ENCODE measurements at places on chromosomes 3 and 15. TPM values are rescaled to one million over a fixed set of nuclear protein-coding genes. Genes with fewer than 3 reads are reported as not detected.

The SLITRK3 gene
- not detected for total RNA-seq

DNA sequence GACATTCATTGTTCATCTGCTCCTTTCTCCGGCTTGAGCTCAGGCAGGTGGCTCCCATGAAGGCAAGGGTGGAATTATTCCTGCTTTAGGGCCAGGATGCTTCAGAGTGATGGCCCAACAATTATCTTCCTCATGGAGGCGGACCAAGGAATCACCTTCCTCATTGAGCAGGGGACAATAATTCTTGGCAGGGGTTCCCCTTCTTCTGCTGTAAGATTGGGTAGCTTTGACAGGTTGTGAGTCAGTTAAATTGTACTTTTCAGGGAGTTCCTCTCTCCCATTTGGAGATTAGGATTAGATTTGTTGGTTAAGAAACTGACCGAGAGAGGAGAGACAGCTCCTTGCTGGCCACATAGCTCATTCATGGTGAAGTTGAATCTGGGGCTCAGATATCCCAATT lies 31.4 kb upstream of the CD47 start:
- DNase-seq: no peak

DNA sequence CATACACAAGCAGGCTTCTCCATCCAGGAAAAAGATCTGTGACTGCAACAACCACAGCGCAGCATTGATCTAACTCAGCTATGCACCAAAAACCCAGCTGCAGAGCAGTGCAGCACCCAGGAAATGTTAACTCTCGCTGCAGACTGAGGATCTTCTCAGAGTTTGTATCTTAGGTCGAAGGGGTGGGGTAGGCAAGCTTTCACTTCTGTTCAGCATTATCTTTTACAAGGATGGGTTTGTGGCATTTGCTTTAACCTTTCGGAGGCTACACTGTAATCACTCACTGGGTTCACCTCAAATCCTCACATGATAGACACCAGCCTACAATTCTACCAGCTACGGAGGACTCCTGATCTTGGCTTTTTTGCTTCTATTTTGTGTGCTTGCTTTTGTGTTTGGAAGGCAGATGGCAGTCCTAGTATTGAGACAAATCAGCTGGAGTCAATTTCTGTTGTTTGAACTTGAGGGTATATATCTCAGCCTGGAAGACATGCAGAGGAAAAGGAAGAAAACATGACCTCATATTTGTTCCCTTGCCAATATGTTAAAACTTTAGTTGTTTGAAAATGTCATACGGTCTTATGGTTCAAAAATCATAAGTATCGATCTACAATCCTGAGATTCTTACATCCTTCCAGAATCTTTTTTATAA lies 25.2 kb downstream of the LRRK1 start:
- DNase-seq: no peak

GRCh38 chr15:89673165-89673512 lies 6.0 kb downstream of the PLIN1 start:
- DNase-seq: peak; percentile 81

The HDC gene
- total RNA-seq: not detected

DNA sequence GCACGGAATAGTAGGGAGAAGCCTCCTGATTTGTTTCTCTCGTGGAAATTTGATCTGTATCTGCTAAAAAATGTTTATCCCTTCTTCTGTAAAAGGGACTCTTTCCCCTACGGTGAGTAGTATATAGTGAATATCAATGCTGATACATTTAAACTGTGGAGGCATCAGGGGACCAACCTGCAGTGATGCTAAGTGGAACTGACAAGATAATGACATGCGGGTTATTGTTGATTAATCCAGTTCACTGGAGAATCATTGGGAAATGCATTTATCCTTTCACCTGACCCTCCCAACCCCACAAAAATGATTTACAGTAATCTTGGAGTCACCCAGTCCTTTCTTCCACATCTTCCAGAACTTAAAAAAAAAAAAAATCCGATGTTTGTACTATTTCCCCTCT lies 264.8 kb downstream of the PTPRG start:
- no peak for DNase-seq

DNA sequence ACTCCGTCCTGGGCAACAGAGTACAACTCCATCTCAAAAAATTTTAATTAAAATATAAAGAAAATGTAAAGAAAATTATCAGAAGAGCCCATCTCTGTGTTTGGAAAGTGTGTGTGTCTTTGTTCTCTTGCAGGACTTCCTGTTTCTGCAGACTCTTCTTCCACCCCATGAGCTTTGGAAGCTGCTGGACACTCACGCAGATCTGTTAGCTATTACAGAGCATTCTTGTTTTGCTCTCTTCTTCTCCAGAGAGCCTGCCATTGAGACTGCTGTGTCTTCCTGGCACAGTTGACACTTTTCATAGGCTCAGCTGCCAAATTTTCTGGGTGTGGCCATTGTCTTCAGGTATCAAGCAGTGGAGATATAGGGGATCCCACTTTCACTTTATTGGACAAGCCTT lies 6.0 kb upstream of the CCR8 start:
- DNase-seq: no peak

GRCh38 chr3:196970547-196971093 lies 2.0 kb upstream of the PIGZ start:
- DNase-seq: no peak

GRCh38 chr3:128351546-128351945 lies 115.1 kb downstream of the DNAJB8 start:
- DNase-seq: no peak

- DNase-seq: no peak
Measured at GRCh38 chr3:128567705-128568356, 74.8 kb upstream of the GATA2 start.

DNA sequence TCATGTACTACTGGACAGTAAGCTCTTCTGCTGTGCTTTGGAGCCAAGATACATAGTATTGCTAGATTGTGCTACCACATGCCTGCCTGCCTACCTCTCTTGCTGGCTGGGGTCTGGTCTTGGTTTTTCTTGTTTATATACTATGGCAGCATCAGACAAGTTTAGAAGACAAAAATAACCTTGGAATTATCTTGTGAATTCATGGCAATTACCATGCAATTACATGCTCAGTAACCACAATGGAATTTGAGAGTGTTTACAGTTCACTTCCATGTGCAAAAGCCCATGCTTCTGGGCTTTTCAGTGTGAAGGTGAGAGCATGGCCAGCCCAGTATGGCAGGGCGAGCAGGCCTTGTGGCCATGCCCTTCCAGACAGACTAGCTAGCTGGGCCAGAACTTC lies 48.0 kb upstream of the C15orf61 start:
- no peak for DNase-seq

- no peak for DNase-seq
Measured at GRCh38 chr3:30302027-30302426, 304.4 kb upstream of the TGFBR2 start.

The GOLGA6L26 gene
- not detected for total RNA-seq

- no peak for DNase-seq
Measured at GRCh38 chr15:90840954-90841353, 27.4 kb upstream of the FURIN start.

DNA sequence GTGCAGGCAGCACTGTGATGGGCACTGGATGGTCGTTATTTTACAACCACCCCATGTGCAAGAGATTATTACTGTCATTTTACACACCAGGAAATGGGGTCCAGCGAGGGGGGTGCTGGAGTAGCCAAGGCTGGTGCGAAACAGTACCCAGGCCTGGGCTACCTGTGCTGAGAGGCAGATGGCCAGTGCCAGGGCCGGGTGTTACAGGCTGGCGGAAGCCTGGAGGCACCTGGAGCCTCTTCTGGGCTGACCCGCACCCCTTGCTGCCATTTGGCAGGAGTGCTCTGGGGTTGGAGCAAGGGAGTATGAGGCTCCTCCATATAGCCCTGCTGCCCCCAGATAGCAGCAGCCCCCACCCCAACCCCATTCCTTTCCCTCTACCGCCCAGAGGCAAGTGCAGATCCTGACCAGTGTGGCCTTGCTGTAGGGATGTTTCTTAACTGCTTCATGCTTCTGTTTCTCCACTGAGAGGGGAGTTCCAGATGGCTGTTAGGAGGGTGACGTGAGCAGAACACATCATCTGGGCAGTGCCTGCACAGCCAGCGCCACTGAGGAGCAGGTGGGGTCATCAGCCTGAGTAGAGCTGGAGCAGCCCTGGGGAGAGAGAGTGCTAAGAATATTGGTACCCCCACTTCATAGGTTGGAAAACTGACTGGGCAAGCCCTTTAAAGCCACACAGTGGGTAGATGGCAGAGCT lies 15.3 kb downstream of the SNX33 start:
- DNase-seq: no peak

The RASL12 gene
- total RNA-seq: 0.69 TPM

DNA sequence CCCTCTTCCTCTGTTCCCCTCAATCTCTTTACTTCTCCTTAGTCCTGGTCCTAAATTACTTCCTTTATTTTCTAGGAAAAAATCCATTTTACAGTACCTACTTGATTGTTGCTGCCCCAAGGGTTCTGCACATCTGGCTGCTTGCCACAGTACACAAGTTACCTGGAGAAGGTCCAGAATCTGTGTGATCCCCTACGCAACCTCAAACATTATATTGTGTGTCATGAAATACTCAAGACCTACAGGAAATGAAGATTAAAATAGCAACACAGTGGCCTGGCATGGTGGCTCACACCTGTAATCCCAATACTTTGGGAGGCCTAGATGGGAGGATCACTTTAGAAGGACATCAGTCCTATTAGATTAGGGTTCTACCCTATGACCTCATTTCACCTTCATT lies 48.7 kb downstream of the PRKAR2A start:
- DNase-seq: no peak

DNA sequence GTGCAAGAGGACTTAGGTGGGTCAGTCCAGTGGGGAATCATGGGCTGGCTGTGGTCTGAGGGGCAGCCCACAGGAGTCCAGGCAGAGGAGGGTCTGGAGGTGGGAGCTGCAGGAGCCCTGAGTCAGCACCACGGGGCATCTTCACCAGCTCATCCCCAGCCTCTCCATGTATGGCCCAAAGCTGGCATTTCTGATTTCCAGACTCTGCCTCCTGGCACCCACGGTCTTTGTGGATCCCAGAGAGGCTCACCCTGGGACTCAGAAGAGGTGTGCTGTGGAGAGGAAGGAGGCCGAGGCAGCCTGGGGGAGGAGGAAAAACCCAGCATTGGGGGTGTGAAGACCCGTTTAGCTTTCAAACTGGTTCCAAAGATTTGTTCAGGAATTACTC lies 64.5 kb upstream of the KLF13 start:
- DNase-seq: no peak

DNA sequence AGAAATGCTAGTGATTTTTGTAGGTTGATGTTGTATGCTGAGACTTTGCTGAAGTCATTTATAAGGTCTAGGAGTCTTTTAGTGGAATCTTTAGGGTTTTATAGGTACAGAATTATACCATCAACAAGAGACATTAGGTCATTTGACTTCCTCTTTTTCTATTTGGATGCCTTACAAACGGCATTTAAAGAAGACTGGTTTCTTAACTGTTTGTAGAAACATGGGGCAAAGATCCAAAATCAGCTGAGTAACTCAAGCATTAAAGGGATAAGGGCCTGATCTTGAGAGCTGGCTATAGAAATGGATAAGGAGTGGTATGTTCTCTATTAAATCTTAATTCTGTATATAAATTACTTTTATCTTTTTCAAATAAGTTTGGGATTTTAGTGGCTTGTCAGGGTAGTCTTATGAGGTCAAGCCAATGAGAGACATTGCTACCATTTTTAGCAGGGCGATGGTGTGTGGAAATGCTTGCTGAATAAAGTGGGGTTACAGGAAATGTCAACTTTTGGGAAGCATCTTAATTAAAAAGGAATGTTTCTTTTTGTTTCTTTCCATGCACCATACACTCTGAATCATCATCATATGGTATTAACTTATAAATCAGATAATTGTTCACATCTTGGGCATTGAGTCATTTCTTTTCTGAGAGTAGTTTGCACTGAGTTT lies 197.7 kb upstream of the GBE1 start:
- DNase-seq: no peak

DNA sequence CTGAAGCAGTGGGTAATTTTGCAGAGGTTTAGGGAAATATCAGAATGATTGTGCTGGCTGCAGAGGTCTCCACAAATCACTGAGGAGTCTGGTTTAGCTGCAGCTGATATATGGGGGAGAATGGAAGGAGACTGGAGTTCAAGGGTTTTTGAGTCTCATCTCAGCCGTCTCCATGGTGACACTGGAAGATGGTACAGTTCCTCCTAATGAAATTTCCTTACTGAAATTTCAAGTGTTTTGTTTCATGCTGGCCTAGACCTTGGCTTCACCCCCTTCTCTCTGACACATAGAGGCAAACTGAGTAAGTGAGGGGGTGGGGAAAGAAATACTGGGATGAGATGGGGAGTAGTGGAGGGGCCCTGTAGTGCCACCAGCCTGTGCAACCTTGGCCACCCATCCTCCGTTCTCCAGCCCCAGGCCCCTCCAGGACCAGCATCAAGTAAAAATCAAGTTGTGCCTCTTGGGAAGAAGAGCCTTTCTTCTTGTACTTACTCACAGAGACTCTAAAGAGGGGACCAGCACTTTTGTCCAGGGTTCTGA lies 17.8 kb upstream of the MORF4L1 start:
- DNase-seq: no peak

DNA sequence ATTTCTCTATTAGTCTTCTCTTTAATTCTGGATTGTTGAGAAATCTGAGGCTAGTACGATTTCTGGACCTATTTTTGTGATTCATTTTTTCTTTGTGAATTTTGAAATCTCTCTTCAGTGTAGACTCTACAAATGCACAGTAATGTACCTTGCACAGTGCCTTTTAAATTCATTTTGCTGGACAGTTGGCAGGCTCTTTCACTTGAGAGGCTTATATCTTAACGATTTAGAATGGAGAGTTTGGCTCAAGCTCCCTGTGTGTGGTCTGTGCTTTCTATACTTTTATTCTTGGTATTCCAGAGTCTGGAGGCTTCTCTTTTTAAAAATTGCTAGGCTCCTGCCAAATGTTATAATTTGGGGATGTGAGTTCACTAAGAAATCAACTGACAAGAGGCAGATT lies 8.8 kb downstream of the CRYBG3 start:
- no peak for DNase-seq

DNA sequence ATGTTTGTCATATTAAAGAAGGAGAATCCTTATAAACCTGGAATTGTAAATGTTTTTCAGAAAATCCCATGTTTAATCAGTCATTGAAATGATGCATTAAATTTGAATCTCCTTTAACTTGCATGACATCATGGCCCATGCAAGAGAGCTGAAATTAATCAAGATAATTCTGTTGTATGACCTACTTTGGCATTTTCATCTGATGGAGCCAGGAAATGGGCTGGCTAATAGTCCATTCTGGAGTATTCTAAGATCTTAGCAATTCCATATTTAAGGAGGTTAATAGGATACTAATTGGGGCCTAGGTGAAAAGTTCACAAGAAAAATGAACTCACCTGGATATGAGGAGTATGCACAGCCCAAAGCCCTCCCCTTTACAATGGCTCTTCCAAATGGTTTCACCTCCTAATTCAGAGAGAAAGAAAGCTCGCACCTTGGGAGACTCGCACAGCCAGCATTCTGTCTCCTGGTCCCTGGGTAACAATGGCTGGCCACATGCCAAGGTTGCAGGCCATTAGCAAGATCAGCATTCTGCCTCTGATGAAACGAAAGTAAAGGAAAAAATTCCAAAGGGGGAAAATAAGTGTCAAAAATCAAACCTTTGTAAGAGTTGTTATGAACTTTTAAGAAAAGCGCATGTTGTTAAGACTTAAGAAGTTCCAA lies 786.4 kb downstream of the MCTP2 start:
- peak; percentile 31 for DNase-seq

The TPRG1 gene
- total RNA-seq: 2.1 TPM

The KIF23 gene
- total RNA-seq: 9.5 TPM

The TMC3 gene
- total RNA-seq: not detected
